AG04449 (cell line): ENCODE measurements at places on chromosomes 5 and 9.

DNA sequence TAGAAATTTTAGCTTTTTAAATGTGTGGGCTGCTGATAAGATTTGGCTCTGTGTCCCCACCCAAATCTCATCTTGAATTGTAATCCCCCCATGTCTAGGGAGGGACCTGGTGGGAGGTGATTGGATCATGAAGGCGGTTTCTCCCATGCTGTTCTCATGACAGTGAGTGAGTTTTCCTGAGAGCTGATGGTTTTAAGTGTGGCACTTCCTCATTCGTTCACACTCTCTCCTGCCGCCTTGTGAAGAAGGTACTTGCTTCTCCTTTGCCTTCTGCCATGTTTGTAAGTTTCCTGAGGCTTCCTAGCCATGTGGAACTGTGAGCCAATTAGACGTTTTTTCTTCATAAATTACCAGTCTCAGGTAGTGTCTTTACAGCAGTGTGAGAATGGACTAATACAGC lies 127.8 kb upstream of the MVB12B start:
- DNase-seq: no peak

DNA sequence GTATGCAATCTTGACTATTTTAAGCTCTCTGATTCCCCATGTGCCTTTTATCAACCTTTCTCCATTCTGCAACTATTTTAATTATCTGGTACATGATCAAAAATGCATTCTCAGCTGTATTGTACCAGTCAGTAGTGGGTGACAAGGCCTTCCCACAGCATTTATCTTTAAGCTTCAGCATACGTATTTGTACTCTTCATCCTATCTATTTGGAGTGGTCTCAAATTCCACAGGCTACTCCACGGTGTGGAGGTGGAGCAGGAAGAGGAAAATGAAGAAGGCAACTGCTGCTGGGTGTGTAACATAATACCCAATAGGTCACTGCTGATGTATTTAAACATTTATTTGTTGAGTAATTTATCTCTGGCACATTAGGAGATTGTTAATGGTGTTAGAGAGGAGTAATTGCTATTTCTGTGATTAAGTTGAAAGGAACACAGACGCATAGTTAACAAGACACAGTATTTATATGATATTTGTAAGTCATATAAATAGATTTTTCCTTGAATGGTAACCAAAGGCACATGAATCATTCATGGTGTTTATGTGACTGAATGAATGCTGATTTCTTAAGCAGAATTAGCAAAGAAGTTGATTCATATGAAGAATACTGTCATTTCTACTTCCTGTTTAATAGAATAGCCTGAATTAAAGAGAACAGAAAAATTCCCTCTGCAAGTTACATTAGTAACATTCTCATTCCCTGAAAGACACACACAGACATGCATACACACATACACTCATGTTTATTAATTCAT lies 153.8 kb upstream of the NR3C1 start:
- DNase-seq: no peak

DNA sequence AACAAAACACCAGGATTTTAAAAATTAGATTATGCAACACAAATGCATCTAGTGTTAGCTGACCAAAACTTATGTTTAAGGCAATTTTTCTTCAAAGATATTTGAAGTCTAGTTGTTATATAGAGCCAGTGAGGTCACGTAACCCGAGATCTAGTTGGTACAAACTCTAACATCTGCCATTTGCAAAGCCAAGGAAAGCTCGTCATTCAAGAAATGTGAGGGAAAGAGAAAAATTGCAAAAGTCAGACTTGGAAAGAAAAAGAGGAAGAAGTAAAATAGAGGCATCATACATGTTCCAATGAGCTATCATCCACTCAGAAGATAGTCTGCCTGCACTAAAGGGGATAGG lies 293.4 kb upstream of the PUM3 start:
- no peak for DNase-seq

GRCh38 chr9:83219154-83219923 lies 156.4 kb upstream of the RASEF start:
- peak; percentile 12 for DNase-seq

GRCh38 chr5:137833463-137833862 lies 34.2 kb upstream of the MYOT start:
- peak; percentile 44 for DNase-seq

GRCh38 chr9:125470767-125471580 lies 209.3 kb downstream of the GAPVD1 start:
- DNase-seq: no peak

- DNase-seq: peak; percentile 62
Observed at GRCh38 chr5:154779105-154779504, 23.9 kb downstream of the LARP1 start.

DNA sequence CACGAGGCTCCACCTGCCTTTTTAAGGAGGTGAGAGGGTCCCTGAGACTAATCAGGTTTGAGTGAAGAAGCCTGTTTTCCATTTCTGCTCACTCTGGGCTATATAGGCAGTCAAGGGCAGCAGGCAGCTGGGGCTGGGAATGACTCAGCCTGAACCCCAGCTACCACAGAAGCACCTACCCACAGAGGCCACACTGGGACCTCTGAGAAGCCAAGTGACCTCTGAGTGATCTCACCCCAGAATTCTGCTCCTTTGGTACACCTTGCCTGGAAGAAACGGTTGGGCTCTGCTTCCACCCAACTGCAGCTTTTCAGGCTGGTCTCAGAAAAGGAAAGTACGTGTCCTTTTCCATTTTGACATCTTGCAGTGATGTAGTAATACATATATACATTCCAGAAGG lies 6.8 kb downstream of the FAM219A start:
- DNase-seq: no peak

DNA sequence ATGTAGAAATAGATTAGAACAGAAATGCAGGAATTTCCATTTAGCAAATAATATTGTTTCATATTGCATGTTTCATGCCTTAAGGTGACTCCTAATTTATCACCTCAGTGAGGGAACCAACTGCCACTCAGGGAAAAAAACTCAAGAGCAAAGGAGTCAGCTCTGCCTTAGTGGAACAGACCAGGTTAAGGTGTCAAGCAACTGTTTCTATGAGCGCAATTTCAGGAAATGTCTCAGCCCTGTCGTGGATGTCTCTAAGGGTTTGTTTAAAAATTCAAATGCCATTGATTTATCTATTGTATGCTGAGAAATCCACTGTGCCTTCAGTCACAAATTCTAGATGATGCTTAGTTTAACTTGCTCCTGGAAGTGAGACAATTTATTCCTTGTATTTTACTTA lies 34.7 kb upstream of the PDZD2 start:
- no peak for DNase-seq
